ENCODE measurements at places on chromosomes 13 and 19.

DNA sequence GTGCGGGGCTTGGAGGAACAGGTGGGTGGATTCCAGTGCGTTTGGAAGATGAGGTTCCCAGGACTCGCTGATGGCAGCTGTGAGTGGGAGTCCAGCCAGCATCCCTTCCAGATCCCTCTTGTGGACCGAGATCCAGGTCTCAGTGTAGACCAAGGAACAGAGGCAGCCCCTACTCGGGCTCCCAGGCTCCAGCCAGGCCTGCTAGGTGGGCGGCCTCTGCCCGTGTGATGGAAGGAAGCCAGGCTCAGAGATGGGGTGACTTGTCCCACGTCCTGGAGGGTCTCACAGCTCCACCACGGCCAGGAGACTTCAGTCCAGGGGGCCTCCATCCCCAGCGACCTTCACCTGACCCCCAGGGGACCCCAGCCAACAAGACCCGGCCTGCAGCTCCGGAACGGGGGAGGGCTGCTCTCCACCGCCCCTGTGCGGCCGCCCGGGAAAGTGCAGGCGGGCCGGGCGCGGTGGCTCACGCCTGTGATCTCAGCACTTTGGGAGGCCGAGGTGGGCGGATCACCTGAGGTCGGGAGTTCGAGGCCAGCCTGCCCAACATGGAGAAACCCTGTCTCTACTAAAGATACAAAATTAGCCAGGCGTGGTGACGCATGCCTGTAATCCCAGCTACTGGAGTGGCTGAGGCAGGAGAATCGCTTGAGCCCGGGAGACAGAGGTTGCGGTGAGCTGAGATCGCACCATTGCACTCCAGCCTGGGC lies 729 bp upstream of the MADCAM1 start:
- DNase-seq: peak; percentile 55

GRCh38 chr19:584240-585001 lies 5.3 kb upstream of the HCN2 start:
- DNase-seq: no peak

DNA sequence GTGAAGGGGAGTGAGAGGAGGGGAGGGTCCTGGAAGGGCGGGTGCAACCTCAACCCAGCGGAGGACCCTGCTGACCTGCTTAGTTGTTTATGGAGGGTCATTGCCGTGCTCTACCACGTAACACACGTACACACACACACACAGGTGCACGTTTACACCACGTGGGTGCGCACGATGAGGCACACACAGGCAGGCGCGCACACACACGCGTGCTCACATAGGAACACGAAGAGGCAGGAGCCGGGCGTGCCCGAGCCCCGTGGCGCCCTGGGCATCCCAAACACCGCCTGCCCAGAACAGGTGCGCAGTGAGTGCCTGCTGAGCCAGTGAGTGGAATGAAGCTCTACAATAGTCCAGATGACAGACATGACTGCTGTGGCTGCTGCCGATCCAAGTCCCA lies 11.2 kb upstream of the MADCAM1 start:
- no peak for DNase-seq

DNA sequence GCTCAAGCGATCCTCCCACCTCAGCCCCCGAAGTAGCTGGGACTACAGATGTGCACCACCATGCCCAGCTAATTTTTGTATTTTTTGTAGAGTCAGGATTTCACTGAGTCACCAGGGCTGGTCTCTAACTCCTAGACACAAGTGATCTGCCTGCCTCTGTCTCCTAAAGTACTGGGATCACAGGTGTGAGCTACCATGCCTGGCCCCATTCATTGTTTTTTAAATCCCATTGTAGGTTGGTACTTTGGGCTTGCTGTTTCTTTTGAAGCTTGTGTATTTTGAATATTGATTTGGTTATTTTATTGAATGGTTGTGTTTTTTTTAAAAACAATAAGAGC lies 26.7 kb downstream of the ZMYM2 start:
- no peak for DNase-seq

GRCh38 chr13:42040730-42041010 lies 7.8 kb upstream of the DGKH start:
- no peak for DNase-seq

- DNase-seq: no peak
Measured at GRCh38 chr13:36310417-36311108, 12.9 kb upstream of the CCDC169 start.

- DNase-seq: peak; percentile 32
Measured at GRCh38 chr19:9323557-9323918, 441 bp upstream of the ZNF559 start.

GRCh38 chr19:48633148-48634035 lies 3.8 kb downstream of the DBP start:
- DNase-seq: no peak

DNA sequence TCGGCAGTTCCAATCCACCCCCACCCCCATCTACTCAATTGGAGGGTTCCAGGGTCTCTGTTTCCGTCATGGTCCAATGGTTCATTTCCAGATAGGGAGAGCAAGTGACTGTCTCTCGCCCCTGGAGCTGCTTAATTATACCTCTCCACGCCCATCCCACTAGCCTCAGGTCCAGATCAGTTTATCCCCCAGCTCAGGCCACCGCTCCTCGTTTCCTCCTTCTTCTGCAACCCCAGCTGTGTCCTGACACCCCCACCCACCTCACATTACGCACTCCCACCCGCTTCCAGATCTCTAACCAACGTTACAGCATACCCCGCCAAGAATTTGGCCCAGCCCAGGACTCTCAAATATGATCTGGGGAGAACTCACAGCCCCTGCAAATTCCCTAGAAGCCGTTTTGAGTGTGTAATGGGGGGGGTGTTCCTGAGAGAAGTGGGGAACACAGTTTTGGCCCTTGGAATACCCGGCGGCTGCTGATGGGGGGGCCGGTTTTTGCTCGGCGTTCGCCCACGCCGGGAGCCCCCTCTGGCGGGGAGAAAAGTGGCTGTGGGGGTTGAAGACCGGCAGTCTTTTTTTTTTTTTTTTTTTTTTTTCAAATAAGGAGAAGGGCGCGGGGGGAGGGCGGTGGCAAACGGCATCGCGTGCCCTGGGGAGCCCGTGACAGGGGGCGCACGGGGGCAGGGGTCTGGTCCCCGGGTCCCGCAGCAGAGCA lies 1.7 kb upstream of the PDE4A start:
- no peak for DNase-seq

DNA sequence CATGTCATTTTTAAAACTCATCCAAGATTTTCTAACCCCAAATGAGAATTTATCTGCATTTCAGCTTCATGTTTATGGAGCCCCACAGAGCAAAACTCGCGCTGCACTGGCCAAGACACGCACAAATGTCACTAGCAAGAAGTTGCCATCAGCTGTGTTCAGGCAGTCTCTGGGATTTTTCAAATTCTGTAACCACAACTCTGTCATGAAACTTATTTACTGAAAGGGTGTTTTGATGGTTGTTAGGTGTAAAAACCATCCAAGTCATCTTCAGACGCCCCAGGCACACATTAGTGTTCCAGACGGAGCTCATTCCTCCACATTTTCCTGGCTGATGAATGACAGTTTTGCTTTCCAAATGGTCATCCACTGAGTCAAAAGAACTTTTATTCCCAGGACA lies 63.4 kb downstream of the SLC7A1 start:
- DNase-seq: no peak

GRCh38 chr19:42201489-42202289 lies 15.8 kb downstream of the DEDD2 start:
- no peak for DNase-seq

GRCh38 chr19:45881909-45882528 lies 3.9 kb downstream of the IRF2BP1 start:
- DNase-seq: no peak

- no peak for DNase-seq
Measured at GRCh38 chr13:107738004-107738403, 477.3 kb downstream of the LIG4 start.

DNA sequence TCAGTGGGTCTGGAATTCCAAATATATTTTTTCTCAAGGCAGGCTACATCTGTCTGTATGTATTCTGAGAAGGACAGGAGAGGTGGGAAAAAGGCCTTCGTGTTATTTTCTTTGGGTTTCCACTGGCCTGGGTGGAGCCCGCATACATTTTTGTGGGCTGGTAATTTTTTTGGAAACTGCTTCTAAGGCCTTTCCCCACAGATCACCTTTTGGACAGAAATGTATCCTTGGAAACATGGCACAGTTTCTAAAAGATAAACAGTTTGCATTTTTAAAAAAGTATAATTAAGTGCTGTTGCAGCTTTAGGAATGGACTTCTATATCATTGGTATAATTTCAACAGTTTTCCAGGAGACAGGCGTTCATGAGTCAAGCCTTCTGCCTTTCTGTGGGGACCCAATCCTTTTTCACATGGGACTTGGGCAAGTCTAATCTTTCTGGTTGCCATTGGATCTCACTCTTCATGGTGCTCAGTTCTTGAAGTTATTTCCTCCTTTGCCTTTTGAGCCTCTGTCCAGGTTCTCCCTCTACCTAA lies 8.9 kb downstream of the RFX2 start:
- no peak for DNase-seq

- DNase-seq: no peak
Measured at GRCh38 chr19:57682226-57682766, 519 bp downstream of the ZNF551 start.

- no peak for DNase-seq
Measured at GRCh38 chr13:31204592-31204991, 4.8 kb downstream of the B3GLCT start.

- no peak for DNase-seq
Measured at GRCh38 chr19:54473071-54473891, at the start of gene CDC42EP5. Gene CDC42EP5, minus strand, starts transcription at chr19:54473296. Its CDS starts 7,749 bp downstream, at chr19:54465547.

DNA sequence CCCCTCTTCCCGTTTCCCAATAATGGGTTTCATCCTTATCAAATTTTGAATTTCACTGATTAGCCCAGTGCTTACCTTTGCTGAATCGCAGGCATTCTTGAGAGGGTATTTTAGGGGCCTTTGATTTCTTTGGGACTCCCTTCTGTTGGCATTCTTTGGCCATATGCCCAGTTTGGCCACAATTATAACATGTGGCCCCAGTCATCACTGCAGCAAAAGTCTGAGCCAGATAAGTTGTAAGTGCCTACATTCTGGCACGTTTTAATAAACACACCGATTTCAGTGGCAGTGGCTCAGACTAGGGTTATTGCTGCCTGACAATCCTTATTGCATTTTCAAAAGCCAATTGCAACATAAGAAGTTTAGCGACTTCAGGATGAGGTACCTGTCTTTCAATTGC lies 41.4 kb downstream of the ZNF726 start:
- DNase-seq: no peak

- no peak for DNase-seq
Measured at GRCh38 chr19:4639531-4640246, 373 bp downstream of the TNFAIP8L1 start.

- no peak for DNase-seq
Measured at GRCh38 chr13:101919541-101920181, 467.2 kb downstream of the ITGBL1 start.

DNA sequence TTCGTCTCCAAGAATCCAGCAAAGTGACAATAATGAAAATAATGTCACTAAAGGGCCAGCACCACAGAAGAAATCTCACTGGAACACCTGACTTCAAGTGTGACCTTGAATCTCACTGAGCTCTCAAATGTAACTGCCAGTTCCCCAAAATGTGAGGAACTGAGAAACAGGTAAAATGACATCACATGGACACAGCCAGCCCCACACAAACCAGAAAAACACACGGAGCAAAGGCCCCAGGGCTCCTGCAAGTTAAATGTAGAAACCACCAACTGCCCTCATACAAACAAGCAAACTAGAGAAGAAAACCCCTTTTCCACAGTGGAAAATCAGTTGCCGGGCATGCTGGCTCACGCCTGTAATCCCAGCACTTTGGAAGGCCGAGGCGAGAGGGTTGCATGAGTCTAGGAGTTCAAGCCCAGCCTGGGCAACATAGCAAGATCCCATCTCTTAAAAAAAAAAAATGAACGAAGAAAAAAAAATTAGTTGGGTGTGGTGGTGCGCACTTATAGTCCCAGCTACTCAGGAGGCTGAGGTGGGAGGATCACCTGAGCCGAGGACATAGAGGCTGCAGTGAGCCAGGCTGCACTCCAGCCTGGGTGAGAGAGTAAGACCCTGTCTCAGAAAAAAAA lies 8.7 kb upstream of the KANK2 start:
- no peak for DNase-seq

GRCh38 chr19:2308114-2308556 lies at the start of gene LINGO3:
Gene LINGO3, minus strand, starts transcription at chr19:2308154. Its CDS starts 16,378 bp downstream, at chr19:2291776.
- DNase-seq: no peak

GRCh38 chr19:36460046-36460445 lies 29.3 kb downstream of the ZNF566 start:
- DNase-seq: no peak

GRCh38 chr13:61918841-61919240 lies 503.2 kb upstream of the PCDH20 start:
- DNase-seq: no peak

GRCh38 chr13:71867131-71867814 lies at the start of gene DACH1:
Gene DACH1, minus strand, starts transcription at chr13:71867204.
- DNase-seq: no peak

- no peak for DNase-seq
Measured at GRCh38 chr13:73661687-73662425, 472.3 kb downstream of the KLF12 start.

DNA sequence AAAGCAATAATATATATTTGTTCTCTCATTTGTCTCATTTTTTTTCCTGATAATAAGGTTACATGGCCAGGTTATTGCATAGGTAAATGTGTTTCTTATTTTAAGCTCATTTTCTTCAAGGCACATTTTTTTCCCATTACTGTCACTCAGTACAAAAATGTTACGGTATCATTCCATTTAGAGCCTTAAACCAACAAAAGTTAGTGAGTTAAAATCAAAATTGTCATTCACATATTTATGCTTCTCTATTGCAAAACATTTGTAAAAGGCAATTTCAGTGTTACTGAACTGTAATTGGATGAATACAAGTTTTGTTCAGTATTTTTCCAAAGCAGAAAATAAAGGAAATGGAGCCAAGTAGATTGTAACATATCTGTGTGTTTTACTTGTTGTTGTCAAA lies 117.6 kb upstream of the MAB21L1 start:
- no peak for DNase-seq

DNA sequence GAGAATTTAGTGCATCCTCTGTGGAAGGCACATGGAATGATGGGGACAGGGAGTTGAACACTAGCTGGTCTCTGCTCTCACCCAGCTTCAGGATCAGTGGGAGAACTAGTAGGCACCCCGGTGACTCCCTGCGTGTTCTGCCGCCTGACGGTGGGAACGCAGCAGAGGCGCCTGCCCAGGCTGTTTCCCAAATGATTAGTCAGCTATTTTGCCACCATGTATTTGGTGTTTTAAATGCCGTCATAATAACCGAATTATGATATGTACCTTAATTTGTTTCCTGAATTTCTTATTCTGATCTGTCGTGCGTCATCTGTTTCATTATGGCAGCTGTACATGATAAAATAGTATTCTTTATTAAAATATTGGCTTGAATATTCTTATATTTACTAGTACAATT lies 115.9 kb upstream of the GJB6 start:
- DNase-seq: no peak

DNA sequence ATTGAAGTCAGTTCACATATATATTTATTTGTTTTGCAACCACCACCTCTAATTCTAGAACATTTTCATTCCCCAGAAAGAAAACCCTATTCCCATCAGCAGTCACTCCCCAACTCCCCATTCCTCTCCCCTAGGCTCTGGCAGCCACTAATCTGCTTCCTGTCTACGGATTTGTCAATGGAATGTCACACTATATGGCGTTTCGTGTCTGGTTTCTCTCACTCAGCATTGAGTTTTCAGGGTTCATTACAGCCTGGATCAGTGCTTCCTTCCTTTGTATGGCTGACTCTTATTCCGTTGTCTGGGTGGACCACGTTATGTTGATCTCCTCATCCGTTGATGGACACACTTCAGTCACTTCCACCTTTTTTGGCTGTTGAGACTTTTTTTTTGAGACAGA lies 9.3 kb downstream of the COLGALT1 start:
- DNase-seq: no peak

Data from stimulated activated CD4-positive, alpha-beta T cell treated with anti-CD3 and anti-CD28 coated beads, Interleukin-12 subunit alpha, Interleukin-12 subunit beta, amount 100 ng/mL, for 48 hours (primary cell).